CD4-positive, alpha-beta T cell treated with Interleukin-6 for 4 hours (primary cell): ENCODE measurements at places on chromosomes 7 and 10.

GRCh38 chr10:31037749-31038148 lies 6.1 kb upstream of the ZNF438 start:
- no peak for DNase-seq

GRCh38 chr7:35676211-35676610 lies 18.7 kb downstream of the HERPUD2 start:
- DNase-seq = no peak

DNA sequence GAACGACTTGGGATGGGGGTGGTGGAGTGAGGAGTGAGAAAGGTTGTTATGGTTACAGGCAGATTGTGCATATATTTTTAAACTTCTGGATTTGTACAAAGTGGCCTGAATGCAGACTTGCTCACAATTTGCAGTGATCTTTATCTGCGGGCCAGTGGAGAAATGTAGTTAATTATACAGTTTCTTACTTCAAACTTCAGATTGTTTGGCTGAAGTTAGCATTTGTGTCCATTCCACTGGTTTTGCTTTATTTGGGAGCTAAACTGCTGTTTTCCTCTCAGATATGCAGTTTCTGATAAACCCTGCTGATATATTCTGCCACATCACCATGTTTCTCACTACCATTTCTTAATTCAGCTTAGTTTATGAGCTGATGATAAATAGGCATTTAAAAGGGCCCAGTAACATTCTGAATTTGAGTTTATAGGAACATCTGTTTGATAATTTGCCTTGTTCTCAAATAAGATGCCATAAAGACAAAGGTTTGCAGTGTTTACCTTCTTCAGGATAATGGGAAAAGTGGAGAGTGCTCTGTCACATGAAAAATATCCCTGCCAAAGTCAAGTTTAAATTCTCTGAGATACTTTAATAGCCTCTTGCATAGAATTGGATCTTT lies 170.1 kb downstream of the ST7 start:
- no peak for DNase-seq

DNA sequence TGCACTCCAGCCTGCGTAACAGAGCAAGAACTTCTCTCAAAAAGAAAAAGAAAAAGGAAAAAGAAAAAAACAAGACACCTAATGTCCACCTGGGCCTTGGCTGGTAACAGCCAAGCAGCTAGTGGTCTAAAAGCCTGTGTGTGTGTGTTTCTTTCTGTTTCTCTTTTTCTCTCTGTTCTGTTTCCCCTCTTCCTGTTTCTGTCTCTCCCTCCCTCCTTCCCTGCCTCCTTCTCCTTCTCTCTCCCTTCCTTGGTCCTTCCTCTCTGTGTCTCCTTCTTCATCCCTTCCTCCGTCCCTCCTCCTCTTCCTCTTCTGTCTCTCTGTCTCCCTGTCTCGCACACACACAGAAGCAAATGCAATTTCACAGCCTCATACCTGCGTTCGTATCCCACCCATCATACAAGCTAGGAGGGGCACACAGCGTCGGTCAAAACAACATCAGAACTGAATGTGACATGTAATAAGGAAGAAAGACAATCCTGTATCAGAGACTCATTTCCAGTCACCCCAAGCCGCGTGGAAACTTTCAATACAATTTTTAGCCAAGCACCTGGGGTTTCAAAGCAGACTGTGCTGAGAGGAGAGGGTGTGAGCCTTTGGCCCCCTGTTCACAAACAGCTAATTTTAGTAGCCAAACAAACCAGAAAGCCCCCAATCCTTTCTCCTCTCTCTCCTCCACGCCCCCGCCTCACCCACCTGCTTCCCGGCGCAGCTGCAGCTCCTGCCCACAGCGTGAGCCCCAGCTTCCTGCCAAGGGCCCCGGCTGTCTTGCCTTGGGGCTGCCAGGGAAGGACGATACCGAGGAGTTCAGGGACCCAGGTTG lies 50.2 kb upstream of the GNA12 start:
- peak; percentile 63 for DNase-seq

DNA sequence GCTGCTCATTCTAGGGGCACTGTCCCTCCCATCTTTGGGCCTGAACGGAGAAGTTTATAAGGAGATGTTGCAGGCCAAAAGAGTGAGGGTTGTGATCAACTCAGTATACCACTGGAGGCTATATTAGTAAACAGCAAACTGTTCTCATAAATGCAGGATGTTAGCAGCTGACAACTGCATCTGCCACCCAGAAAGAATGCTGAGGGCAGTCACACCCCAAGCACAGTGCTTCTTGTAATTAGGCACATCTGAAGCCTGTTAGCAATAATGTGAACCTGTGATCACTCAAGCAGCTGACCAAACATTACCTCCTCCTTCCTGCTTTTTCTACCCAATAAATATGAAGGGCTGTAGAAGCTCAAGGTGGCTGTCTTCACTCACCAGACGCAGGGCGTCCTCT lies 38.4 kb upstream of the ZNF138 start:
- no peak for DNase-seq

DNA sequence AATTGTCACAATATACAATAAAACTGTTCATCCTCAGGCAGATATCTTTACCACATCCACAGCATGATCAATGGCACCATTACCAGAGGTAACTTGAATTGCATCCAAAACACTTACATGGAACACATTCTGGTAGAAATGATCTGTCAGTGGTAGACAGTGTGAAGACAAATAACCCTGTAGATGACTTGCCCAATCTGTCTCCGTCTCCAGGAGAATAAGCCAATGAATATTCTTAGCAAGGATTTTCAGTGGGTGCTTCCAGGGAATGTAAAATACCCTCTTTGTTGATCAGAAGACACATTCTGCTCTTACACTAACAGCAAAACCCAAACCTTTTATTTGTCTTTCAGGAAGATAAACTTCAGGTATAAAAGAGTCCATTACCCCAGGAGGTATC lies 43.8 kb downstream of the VWC2 start:
- DNase-seq = no peak

DNA sequence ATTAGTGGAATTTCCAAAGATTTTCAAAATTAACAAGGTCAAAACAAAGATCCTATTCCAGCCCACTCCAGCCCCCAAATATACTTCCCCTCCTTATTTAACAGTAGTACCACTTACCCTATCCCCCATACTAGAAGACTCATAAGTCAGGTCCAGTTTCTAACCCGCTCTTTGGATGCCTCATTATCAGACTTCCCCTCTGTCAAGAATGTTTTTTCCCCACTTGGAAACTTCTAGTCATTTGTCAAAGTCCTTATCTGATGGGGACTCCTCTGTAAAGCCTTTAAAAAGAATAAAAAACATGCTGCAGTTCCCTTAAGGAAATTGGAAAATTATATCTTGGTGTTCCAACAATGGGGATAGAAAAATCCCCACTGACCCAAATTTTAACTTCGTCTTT lies 70.1 kb downstream of the IMMP2L start:
- no peak for DNase-seq

DNA sequence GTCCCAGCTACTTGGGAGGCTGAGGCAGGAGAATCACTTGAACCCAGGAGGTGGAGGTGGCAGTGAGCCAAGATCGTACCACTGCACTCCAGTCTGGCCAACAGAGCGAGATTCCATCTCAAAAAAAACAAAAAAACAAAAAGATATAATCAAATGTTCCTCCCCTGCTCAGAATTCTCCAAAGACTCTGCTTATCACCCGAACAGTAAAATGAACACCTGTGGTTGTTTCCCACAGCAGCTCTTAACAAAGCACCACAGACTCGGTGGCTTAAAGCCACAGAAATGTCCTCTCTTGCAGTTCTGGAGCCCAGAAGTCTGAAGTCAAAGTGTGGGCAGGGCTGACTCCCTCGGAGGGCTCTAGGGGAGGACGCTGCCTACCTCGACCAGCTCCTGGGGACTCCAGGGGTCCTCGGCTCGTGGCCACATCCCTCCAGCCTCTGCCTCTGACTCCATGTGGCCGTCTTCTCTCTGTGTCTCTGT lies 4.1 kb upstream of the INTS1 start:
- no peak for DNase-seq

DNA sequence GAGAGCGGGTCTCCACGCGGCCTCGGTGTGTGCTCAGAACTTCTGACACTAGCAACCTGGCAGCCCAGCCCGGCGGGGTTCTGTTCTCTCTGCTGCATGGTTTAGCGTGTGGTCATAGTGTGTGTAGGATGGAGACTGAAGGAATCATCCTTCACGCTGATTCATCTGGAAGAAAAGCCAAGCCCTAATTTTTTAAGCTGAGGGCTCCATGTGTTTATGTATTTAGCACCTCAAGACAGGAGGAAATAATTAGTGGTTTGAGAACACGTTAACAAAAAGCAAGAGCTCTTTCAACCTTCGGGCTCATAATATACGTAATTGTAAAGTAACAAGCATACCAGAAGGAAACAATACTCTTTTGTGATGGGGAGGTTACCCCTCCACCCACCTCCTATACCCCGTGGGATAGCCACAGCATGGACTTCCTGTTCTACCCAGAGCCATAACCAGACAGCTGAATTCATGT lies 504.6 kb upstream of the MKI67 start:
- DNase-seq = no peak

- DNase-seq = no peak
Measured at GRCh38 chr7:82286096-82286797, 157.3 kb downstream of the CACNA2D1 start.

DNA sequence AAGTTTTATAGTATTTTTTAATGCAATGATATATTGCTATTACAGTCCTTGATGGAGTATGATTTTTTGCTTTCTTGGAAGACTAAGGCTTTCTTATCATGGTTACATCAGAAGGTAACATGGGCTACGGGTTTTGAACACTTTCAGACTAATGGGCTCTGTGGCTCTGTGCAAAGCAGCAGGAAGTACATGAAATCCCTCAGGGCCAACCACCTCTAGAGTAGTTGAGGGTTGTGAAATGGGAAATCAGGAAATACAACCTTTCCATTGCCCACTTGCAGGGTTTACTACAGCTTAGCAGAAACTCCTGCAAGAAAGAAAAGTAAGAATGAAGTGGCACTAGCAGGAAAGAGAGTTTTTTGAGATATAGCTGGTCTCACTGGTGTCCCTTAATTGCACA lies 853.5 kb downstream of the KCNMA1 start:
- no peak for DNase-seq

DNA sequence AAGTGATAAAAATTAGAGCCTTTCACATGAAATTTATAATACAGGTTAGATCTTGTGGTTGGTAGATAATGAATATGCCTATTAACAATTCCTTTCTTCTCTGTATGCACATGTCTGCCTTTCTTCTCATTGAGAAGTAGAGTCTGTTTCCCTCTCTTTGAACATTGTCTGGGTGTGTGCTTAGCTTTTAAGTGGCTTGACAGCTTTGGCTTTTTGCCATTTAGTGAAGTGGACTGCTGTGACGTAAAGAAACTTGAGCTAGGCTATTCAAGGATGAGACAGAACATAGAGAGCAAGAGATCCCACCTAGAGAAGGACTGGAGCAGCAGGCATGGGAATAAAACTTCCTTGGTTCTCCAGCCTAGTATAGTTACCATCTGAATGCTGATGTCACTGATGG lies 996.7 kb upstream of the CELF2 start:
- no peak for DNase-seq

- DNase-seq = peak; percentile 18
Measured at GRCh38 chr10:6044060-6044459, 18.1 kb downstream of the IL2RA start.

- peak; percentile 81 for DNase-seq
Measured at GRCh38 chr7:30564243-30564892, 30.3 kb upstream of the GARS1 start.

DNA sequence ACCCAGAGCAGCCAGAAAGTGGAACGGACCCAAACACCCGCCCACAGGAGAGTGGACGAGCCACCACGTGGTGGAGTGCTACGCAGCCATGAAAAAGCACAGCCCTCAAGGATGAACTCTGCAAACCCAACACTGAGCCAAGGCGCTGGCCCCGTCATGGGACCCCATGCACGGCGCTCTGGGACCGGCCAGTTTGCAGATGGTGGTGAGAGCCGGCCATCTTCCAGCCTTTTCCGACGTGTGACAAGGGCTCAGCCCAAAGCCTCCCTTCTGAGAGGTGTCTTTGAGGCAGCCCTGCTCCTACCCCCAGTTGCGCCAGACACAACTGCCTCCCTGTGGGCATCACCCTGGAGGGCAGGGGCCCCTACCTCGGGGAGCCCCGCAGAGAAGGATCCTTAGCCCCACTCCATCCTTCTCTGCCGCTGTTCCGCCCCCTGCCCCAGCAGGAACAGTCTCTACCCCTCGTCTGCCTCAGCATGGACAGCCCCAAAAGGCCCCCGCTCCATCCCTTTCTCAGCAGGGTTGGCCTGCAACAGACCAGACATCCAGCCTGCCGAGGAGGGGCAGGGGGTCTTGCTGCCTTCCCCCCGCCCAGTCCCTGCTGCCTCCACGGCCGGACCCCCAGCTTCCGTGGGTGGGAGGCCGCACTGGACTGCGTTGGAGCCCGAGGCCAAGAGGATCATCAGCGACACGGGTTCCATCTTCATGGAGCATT lies 75.7 kb downstream of the MICALL2 start:
- no peak for DNase-seq

DNA sequence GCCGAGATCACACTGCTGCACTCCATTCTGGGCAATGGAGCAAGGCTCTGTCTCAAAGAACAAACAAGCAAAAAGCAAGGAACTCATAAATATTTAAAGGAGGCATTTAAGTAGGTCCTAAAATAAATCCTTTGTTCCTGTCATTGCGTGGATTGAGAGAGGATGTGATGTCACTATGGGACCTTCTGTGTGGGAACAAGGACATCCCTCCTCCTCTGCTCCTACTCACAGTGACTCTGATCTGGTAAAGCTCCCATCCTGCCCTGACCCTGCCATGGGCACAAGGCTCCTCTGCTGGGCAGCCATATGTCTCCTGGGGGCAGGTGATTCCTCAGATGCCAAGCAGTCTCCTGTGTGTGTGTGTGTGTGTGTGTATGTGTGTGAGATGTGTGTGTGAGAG lies 74.1 kb upstream of the PRSS58 start:
- no peak for DNase-seq

GRCh38 chr10:124044143-124044862 lies 49.1 kb downstream of the CHST15 start:
- no peak for DNase-seq

GRCh38 chr10:12835709-12836108 lies 165.8 kb downstream of the CCDC3 start:
- DNase-seq = no peak

- DNase-seq = no peak
Measured at GRCh38 chr7:22895140-22895827, 72.6 kb upstream of the TOMM7 start.

- no peak for DNase-seq
Measured at GRCh38 chr10:52563360-52563759, 209.2 kb downstream of the MBL2 start.

GRCh38 chr10:110664483-110665420 lies 20.6 kb downstream of the RBM20 start:
- no peak for DNase-seq
